ENCODE measurements at places on chromosomes 2 and 18.
A peak's percentile ranks its signal among the peaks of the same experiment; 100 is the strongest.

- DNase-seq = peak; percentile 50
Measured at GRCh38 chr2:242031481-242032019, 162.0 kb downstream of the RTP5 start.

DNA sequence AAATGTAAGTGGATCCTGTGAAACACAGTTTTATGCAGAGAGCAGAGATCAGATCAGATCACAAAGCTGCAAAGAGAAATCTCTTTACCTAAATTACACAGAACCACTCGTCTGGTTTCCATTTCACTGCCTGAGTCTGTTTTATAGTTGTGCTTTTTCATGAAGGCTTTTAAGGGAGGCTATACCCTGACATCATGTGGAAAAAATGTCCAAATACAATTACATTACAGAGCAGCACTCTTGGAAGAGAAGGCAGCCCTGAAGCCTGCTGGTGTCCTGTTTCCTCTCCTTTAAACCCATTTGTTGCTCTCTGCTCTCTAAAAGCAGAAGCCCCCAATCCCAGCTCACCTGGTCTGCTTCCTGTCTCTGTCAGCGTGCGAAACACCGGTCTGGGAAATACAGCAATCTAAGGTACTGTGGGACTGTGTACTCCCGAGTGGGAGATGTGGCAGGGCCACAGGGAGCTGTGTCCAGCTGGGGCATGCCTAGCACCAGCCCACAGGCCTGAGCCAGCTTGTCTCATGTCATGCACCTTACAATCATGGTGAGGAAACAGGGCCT lies 24.8 kb upstream of the ZFP36L2 start:
- DNase-seq = no peak

GRCh38 chr2:8153258-8153718 lies 528.6 kb upstream of the ID2 start:
- DNase-seq = no peak

DNA sequence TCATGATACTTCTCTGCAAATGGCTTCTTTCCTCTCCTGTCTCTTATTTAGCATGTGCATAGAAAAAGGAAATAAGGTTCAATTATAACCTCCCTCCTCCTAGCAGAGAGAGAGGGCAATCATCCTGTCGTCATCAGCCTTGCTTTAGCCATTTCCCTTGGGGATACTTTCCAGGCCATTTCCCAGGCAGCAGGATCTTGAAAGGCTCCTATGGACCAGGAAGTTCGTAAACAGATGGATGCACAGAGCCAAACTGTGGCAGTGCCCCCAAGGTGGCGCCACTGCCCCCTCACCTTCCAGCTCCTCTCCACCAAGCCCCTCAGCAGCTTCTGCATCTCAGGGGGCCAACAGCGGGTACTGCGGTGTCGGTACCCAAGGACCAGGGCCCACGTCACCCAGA lies 157.4 kb downstream of the DTNA start:
- no peak for DNase-seq

DNA sequence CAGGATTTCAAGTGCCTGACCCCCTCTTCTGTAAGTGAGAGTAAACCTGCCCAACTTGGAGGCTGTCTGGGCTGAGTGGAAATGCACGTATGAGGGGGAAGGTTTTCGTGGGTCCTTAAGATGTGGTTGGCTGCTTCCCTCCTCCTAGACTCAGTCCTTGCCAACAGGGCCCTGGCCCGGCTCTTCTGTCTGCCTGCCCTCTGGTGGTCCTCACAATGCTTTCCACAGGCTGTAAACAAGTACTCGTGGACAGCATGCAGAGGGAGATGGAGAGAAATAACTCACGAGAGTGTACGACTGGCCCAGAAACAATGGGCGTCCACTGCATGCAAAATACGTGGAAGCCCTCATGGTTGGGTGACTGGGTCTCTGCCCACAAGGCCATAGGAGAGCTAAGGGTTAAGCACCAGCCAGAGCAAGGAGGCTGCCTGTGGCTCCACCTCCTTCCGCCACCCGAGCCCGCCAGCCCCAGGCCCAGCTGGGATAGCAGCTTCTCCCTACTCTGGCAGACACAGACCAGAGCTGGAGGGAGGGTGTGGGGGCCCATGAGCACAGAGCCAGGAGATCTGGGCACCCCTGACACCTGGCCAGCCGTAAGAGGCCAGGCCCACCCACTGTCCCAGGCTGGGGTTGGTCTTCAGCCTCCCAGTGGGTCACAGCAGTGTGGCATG lies 17.0 kb upstream of the ARHGEF4 start:
- no peak for DNase-seq

DNA sequence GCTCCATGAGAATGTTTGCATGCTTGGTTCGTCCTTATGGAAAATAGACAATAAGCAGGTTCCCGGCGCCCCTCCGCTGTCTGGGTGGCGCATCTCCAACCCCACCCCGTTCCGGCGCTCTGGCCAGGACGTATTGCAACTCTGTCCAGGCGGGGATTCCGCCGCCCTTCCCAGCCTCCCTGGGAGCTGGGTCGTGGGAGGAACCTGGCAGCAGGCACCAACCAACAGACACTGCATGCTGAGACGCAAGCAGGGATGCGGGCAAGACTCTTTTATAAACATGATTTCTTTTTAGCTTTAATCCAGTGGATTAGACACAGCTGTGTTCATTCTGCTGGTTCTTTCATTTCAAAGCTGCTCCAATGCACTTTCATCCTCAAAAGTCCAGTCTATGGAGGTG lies 240.2 kb downstream of the SH3BP4 start:
- no peak for DNase-seq

DNA sequence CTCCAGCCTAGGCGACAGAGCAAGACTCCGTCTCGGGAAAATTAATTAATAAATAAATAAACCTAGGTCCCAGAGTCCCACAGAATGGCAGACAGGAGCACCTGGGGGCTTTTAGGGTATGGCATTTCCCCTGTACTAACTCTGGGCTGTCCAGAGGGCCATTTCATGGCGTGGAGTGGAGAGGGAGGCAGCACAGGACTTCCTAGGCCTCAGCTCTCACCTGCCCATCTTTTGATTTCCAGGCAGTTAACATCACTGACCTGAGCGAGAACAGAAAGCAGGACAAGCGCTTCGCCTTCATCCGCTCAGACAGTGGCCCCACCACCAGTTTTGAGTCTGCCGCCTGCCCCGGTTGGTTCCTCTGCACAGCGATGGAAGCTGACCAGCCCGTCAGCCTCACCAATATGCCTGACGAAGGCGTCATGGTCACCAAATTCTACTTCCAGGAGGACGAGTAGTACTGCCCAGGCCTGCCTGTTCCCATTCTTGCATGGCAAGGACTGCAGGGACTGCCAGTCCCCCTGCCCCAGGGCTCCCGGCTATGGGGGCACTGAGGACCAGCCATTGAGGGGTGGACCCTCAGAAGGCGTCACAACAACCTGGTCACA lies 5.1 kb downstream of the IL1RN start:
- DNase-seq = no peak

DNA sequence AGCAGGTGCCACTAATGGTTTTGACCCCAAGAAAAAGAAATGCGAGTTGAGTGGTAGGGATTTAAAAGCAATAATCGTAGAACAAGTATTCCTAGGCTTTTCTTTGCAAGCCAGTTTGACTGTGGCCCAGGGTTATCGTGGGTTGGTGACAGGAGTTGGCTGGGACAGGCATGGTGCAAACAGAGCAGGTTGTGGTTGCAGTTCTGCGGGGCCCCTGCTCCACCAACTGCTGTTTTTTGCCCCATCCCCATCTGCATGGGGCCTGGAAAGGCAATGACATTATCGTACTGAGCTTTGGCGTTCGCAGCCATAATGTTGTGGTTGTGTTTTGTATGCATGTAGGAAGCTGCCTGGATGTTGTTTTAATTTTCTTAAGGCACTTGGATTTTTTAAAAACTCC lies 274.0 kb downstream of the TSN start:
- no peak for DNase-seq

DNA sequence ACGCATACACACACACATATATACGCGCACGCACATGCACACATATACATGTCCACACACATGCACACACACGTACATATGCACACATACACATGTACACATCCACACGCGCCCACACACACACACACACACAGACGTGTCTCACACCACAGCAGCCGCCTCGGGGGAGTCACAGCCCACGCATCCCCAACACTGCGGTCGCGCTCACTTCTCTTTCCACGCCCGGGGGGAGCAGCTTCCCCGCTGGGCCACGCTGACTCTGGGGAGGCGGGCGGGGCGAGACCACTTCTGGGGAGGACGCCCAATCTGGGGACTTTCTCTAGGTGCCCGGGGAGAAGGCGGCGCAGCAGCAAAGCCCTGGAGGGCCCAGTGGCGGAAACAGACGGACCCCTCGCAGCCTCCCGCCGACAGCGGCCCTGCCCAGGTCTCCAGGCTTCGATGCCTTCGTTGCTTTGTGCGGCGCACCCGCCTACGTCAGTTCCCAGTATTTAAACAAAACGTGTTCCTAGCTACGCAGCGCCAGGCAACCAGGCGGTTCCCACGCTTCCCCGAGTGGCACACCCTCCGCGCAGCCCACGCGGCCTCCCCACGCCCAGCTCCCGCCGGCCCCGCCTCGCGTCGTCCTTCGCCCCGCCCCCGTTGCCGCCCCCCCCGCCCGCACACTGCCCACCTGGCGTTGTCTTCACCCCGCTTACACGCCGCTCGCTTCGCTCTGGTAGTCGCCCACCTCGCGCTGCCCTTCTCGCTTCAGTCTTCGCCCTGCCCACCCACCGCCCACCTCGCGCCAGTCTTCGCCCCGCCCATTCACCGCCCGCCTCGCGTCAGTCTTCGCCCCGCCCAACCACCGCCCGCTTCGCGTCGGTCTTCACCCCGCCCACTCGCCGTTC lies 810 bp upstream of the RBFA start:
- DNase-seq = no peak

- DNase-seq = no peak
Measured at GRCh38 chr2:121359716-121360565, 74.9 kb upstream of the TFCP2L1 start.

- no peak for DNase-seq
Measured at GRCh38 chr2:237218756-237219155, 133.1 kb downstream of the COPS8 start.

DNA sequence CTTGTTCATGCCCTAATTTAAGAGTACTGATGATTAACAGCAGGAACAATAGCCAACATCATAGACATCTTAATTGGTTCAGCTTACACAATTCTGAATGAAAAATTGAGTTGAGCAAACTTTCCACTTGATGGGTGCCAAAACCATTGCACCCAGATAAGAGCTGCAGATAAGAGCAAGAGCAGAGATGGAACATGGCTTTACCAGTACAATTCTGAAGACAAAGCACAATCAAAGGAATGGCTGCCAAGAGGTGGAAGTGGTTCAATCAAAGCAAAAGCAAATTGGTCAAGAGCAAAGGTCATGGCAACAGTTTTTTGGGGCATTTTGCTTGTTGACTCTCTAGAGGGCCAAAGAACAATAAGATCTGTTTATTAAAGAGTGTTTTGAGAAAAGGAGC lies 65.6 kb upstream of the ATP5MC3 start:
- no peak for DNase-seq

- DNase-seq = no peak
Measured at GRCh38 chr2:199160677-199161465, 296.9 kb downstream of the SATB2 start.

DNA sequence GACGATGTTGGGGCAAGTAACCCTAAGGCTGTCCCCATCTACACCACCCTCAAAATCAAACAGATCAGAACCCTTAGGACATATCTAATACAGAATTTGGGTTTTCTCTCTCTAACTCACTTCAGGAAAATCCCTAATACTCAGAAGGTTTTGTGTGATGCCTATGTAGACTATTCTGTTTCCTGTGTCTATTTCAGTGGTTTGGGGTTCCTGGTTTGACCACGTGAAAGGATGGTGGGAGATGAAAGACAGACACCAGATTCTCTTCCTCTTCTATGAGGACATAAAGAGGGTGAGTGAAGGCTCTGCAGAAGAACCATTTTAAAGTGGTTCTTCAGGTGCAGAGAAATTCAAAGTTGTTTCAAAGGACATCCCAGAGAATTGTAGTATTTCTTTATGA lies 16.3 kb downstream of the SULT1C2 start:
- DNase-seq = no peak

DNA sequence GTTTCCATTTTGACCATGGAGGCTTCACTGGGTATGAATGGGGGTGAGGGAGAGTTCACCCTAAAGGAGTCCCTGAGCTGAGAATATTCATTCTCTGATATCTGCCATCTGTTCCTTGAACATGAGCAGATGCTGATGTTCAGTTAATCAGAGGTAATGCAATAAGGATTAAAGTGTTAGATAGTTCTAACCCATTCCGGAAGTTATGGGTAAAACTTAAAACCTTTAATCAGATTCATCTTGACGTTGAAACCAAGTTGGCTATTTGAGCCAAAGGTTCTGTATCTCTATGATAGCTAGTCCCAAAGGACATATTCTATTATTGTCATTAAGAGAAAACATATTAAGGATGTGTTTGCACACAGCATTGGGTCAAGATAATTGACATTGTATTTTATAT lies 268.9 kb downstream of the PLCL1 start:
- no peak for DNase-seq

GRCh38 chr2:25960920-25961319 lies 21.4 kb downstream of the KIF3C start:
- DNase-seq = no peak

GRCh38 chr18:46497129-46497528 lies 159.9 kb downstream of the LOXHD1 start:
- peak; percentile 5 for DNase-seq

DNA sequence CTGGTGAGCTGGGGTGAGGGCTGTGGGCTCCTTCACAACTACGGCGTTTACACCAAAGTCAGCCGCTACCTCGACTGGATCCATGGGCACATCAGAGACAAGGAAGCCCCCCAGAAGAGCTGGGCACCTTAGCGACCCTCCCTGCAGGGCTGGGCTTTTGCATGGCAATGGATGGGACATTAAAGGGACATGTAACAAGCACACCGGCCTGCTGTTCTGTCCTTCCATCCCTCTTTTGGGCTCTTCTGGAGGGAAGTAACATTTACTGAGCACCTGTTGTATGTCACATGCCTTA lies 10.5 kb downstream of the PROC start:
- DNase-seq = no peak

DNA sequence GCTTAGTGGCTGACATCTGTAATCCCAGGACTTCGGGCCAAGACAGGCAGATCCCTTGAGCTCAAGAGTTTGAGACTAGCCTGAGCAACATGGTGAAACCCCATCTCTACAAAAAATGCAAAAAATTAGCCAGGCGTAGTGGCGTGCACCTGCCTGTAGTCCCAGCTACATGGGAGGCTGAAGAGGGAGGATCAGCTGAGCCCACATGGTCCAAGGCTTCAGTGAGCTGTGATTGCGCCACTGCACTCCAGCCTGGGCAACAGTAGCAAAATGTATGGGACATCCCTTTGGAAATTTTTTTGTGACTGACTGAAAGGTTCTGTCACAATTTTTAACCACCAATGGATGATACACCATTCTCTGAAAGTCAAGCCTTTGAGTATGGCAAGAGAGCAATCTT lies 6.3 kb upstream of the COLEC12 start:
- no peak for DNase-seq

- no peak for DNase-seq
Measured at GRCh38 chr2:148391324-148391723, 253.2 kb upstream of the EPC2 start.
